ENCODE measurements at places on chromosomes 1 and 21.

DNA sequence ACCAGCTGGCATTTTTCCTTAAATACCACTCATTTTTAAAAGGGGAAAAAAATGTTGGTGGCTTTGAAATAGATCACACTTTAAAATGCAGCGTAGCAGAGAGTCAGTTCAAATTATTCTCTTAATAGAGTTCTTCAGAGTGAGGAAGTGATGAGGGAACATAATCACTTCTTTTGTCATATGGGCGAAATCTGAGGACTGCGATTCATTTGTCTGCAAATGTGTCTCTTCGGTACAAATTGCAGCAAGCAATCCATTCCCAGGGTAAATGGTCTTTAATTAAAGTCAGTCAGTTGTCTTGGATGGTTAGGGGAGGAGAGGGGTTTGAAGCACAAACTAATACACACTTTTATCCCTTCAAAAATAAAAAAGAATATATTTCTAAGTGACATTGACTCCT lies 86.0 kb upstream of the SELENON start:
- H3K27ac ChIP-seq = no peak overlapping the region
- H3K27me3 ChIP-seq = no peaks in the 10 kb centered on the region
- no peaks in the 10 kb centered on the region for H3K4me1 ChIP-seq
- H3K4me3 ChIP-seq = no peak overlapping the region
- no peak for DNase-seq
- no peaks in the 10 kb centered on the region for H3K36me3 ChIP-seq

DNA sequence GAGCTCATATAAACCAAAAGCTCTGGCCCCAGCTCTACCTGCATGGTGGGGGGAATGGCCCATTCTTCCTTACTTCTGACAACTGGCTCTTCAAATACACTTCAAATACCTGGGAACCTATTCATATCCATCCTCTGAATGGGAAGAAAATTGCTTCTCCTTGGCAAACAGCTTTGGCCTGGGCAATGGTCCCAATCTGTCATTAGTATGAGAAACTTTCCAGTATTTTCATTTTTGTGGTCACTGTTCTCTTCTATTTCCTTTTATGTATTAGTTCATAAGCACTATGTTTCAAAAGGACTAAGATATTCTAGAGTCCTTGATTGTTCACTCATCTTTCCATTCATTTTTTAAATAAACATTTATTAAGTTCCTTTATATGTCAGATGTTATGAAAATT lies 5.2 kb upstream of the HSD3B2 start:
- H3K27me3 ChIP-seq = no peaks in the 10 kb centered on the region
- H3K27ac ChIP-seq = no peak overlapping the region
- peaks cover 7% of the 10 kb centered on the region for H3K4me1 ChIP-seq
- DNase-seq = no peak
- no peaks in the 10 kb centered on the region for H3K36me3 ChIP-seq

GRCh38 chr1:55696181-55696754 lies 481.1 kb upstream of the USP24 start:
- no peak overlapping the region for H3K27ac ChIP-seq
- no peaks in the 10 kb centered on the region for H3K36me3 ChIP-seq
- H3K4me1 ChIP-seq = peaks cover 13% of the 10 kb centered on the region
- no peak overlapping the region for H3K4me3 ChIP-seq
- DNase-seq = no peak

- no peaks in the 10 kb centered on the region for H3K4me1 ChIP-seq
- DNase-seq = no peak
- H3K27ac ChIP-seq = no peak overlapping the region
These were observed 144.1 kb downstream of the OMA1 start for GRCh38 chr1:58402444-58402843.

DNA sequence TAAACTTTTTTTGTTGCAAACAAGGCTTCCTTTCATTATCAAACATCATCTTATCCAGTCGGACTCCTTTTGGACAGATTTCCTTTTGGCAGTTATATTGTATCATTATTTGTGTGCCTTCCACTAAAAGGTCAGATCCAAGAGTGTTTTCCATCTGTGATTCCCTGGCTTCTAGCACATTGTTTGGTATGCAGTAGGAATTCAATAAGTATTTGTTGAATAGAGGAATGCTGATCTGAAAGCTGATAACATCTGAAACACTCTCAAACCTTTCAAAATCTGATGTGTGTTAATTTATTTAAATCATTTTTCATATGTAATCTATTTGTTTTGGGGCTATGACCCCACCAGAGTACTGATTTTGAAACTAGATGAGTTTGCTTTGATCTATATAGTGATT lies 39.0 kb downstream of the NDC1 start:
- H3K4me3 ChIP-seq = no peak overlapping the region
- no peak overlapping the region for H3K27ac ChIP-seq
- H3K36me3 ChIP-seq = no peaks in the 10 kb centered on the region
- no peaks in the 10 kb centered on the region for H3K4me1 ChIP-seq

DNA sequence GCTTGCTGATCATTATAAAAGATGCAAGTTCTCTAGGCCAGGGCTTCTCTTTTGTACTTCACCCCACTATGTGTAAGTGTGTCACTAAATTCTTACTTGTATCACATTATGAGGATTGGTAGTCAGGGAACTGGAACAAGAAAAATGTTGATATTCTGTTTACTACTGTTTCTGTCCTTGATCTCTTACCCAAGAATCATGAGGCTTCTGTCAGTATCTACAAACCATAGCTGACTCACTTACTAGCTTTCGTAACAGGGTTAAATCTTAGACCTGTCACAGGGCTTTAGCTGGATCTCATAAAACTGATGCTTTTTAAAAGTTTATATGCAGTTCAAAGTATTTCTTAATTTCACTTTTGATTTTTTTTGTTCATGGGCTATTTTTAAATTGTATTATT lies 681.2 kb downstream of the PLPP3 start:
- H3K4me3 ChIP-seq = no peak overlapping the region
- no peaks in the 10 kb centered on the region for H3K27me3 ChIP-seq
- DNase-seq = peak; percentile 38
- H3K27ac ChIP-seq = peak overlapping the region; percentile 57
- H3K4me1 ChIP-seq = no peaks in the 10 kb centered on the region

DNA sequence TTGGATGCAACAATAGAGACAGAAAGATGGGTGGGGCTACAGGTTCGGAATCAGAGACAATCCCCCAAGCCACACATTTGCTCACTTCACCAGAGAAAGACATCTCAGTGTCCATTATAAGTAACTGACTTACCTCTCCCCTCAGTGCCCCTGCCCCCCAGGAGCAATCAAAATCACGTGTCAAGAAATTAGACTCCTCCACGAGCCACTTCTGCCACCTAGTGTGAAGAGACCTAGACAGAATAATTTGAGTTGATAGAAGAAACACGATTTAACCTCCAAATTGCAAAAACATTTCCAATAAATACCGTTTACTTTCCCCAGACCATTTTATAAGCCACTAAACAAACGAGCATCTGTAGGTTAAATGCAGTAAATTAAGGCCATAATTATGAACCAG lies 123.2 kb downstream of the SLC30A10 start:
- H3K36me3 ChIP-seq = no peaks in the 10 kb centered on the region
- no peaks in the 10 kb centered on the region for H3K27me3 ChIP-seq
- H3K27ac ChIP-seq = no peak overlapping the region
- H3K4me1 ChIP-seq = no peaks in the 10 kb centered on the region
- H3K4me3 ChIP-seq = no peak overlapping the region
- no peak for DNase-seq

DNA sequence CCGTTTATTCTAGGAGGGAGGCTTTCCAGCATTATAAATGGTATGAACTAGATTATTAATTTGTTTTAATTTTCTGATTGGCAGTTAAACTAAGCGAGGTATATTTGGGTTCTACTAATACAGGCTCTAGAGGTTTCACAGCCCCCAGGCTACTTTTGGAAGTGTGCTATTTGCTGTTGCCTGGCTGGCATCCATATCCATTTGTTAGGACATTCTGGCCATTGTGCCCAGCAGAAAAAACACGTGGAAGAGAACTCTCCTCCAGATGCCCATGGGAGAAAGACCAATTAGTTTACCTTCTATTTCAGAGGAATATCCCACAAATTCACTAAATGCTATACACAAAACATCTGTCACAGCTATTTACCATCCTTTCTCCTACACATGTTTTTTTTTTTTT lies 29.3 kb downstream of the MACO1 start:
- H3K27ac ChIP-seq = no peak overlapping the region
- no peaks in the 10 kb centered on the region for H3K27me3 ChIP-seq
- no peak for DNase-seq
- H3K36me3 ChIP-seq = no peaks in the 10 kb centered on the region

DNA sequence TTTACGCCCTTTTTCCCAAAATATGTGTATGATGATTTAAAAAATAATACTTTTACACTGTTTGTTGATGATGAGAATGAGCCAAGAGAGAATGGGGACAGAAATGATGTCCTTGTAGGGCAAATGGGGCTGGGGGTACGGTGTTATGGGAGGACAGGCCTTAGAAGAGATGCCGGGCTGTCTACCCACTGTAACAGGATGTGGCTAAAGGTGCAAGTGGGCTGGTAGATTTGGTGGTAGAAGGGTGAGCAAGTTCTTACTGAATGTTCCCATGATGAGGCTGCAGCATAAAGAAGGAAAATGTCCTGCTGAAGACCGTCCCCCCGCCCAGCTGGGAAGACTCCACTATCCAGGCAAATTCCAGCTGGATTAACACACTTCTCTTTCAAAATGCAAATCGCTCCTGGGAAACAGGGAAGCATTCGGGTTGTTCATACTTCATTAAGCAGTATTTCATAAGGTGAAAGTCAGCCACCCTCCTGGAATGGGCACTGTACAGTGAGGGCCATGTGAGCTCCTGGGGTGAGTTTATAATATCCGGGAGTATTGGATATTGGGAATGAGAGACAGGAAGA lies 14.0 kb downstream of the GPA33 start:
- H3K27ac ChIP-seq = no peak overlapping the region
- DNase-seq = no peak

DNA sequence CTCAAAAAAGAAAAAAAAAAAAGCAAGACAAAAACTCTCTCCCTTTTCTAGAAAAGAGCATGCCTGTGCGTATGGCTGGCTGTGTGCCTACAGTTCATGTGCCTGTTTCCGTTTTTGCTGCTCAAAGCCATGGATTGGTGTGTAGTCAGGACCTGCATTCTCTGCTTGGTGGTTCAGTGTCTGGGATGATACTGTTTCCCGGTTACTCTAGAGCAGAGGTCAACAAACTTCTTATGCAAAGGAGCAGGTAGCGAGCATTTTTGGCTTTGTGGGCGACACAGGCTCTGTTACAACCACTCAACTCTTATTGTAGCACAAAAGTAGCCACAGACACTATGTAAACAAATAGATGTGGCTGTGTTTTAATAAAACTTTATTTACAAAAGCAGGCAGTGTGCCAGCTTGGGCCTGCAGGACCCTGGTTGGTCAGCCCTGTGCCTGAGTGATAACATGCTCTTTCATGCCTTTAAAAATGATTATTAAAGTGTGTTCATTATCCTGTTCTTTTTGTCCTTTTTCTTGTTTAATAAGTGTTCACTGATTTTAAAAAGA lies 524.2 kb downstream of the KIF26B start:
- no peaks in the 10 kb centered on the region for H3K36me3 ChIP-seq
- no peak overlapping the region for H3K27ac ChIP-seq
- no peak for DNase-seq
- no peaks in the 10 kb centered on the region for H3K27me3 ChIP-seq

DNA sequence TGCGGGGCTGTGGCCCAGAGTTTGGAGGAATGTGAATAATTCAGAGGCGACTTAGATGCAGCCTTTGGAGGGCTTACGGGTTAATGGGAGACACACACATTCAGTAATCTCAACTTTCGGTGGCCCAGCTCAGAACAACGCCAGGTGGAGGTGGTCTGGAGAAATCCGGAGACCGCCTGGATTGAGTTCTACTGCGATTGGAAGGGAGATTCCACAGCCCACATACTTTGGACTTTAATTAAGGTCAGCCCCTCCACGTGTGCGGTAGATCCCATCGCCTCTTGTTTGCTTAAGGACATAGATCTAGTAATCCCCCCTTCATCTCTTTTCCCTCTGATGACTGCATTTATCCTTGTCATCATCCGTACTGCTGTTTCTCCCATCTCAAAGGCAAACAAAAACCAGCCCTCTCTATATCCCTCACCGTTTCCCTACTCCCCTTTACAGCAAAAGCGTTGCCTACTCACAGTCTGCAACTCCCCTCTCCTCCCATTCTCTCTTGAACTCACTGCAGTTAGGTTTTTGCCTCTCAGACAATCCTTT lies 720 bp upstream of the BSDC1 start:
- H3K27me3 ChIP-seq = no peaks in the 10 kb centered on the region
- peak overlapping the region; percentile 92 for H3K27ac ChIP-seq
- H3K4me3 ChIP-seq = peak overlapping the region; percentile 33
- no peak for DNase-seq
- H3K4me1 ChIP-seq = peaks cover 21% of the 10 kb centered on the region

DNA sequence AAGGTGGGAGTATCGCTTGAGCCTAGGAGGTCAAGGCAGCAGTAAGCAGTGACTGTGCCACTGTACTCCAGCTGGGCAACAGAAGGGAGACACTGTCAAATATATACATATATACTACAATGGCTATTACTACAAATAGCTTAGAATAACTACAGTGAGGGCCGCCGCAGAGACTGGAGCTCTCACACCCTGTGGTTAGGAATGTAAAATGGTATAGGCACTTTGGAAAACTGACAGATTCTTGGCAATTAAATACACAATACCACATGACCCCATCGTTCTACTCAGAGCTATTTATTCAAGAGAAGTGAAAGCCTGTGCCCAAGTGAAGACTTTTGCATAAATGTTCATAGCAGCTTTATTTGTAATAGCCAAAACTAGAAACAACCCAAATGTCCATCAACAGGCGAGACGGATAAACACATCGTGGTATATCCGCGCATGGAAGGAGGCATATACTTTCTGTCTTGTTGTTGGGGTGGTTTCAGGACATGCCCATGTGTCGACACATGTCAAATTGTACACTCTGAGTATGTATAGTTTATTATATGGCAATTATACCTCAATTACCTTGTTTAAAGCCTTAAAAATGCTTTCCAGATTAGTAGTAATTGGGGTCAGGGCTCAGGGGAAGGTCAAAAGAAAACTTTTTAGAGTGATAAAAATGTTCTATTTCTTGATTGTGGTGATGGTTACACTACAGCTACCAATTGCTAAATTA lies 123.4 kb downstream of the RIPK4 start:
- no peak overlapping the region for H3K4me3 ChIP-seq
- H3K27ac ChIP-seq = peak overlapping the region; percentile 82
- no peak for DNase-seq
- H3K27me3 ChIP-seq = no peaks in the 10 kb centered on the region

- H3K4me1 ChIP-seq = peaks cover 23% of the 10 kb centered on the region
- peaks cover 4% of the 10 kb centered on the region for H3K36me3 ChIP-seq
- H3K4me3 ChIP-seq = peak overlapping the region; percentile 92
- H3K27ac ChIP-seq = peak overlapping the region; percentile 95
- H3K27me3 ChIP-seq = no peaks in the 10 kb centered on the region
These were observed 3.2 kb downstream of the ATP1B1 start for GRCh38 chr1:169109561-169110134.

GRCh38 chr1:172662464-172663109 lies 3.7 kb downstream of the FASLG start:
- no peaks in the 10 kb centered on the region for H3K4me1 ChIP-seq
- H3K27me3 ChIP-seq = no peaks in the 10 kb centered on the region
- no peak for DNase-seq
- H3K27ac ChIP-seq = no peak overlapping the region
- no peak overlapping the region for H3K4me3 ChIP-seq

- H3K4me3 ChIP-seq = peak overlapping the region; percentile 36
- DNase-seq = no peak
- no peak overlapping the region for H3K27ac ChIP-seq
- H3K4me1 ChIP-seq = peaks cover 6% of the 10 kb centered on the region
- H3K27me3 ChIP-seq = no peaks in the 10 kb centered on the region
These were observed 1.5 kb downstream of the TRIM62 start for GRCh38 chr1:33180226-33180910.
